Left renal pelvis (tissue), 4 donors: ENCODE measurements at places on chromosomes 12 and 14. TPM values are rescaled to one million over a fixed set of nuclear protein-coding genes. Genes with fewer than 3 reads are reported as not detected.

Gene RFLNA
- 18.3 TPM for polyA plus RNA-seq

Gene HECTD1
- polyA plus RNA-seq, result 174 TPM

Gene CELA1
- polyA plus RNA-seq, result not detected

GRCh38 chr14:22047115-22047514, 373.5 kb upstream of the OR4E1 start:
- no peak for DNase-seq

GRCh38 chr12:76755829-76756379, 8.0 kb upstream of the ZDHHC17 start:
- no peak for DNase-seq

DNA sequence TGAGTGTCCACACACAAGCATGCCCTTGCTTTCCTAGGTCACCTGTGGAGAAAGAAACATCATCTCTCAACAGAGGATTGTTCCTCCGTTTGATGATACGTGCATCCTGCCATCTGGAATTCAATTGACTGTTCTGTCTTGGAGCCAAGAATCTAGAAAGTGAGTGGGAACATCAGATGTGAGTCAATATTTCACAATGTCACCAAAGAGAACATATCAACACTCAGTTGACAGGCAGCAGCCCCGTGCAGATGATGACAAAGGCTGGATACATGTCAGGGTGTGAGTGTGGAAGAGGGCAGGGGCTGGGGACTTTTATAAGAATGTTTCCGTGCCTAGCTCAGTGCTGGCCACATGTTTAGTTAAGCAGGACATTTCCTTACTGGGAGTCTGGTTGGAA, 76.1 kb downstream of the TBC1D30 start:
- no peak for DNase-seq

DNA sequence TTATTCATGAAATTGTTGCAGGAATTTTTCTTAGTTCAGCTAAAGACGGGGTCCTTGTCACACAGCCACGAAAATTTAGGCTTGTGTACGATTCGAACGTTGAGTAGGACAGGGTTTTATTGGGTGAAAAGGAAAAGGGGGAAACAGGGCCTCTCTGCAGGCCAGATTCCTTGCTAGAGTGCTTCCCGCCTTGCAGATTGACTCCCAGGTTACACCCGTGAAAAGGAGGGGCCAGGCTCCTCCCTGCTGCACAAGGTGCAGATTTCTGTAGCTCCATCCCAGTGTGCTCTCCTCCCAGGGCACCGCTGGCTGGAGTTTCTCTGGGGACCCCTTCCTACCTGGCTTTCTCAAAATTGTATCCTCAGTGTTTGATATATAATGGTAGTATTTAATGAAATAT, 221.5 kb downstream of the ERC1 start:
- no peak for DNase-seq

- no peak for DNase-seq
These were observed 925.4 kb downstream of the GALC start for GRCh38 chr14:87067591-87067990.
